ENCODE measurements at places on chromosomes 16 and 17.

DNA sequence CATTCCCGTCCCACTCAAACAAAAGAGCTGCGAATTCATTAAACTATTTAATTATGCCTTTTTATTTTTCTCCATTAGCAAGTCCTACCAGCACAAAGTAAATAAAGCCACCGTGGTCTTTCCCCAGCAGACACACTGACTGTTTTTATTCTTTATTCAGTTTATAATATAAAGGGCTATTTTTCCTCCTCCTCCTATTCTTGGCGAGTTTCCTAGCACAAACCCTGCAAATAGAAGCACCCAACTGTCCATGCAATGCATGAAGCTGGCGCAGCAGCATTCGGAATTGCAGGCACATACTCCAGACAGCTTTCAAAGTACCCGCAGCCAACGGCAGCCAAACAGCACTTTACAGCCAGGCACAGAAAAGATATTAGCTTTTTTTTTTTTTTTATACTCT, 583.4 kb upstream of the PSMD7 start:
- DNase-seq: no peak

DNA sequence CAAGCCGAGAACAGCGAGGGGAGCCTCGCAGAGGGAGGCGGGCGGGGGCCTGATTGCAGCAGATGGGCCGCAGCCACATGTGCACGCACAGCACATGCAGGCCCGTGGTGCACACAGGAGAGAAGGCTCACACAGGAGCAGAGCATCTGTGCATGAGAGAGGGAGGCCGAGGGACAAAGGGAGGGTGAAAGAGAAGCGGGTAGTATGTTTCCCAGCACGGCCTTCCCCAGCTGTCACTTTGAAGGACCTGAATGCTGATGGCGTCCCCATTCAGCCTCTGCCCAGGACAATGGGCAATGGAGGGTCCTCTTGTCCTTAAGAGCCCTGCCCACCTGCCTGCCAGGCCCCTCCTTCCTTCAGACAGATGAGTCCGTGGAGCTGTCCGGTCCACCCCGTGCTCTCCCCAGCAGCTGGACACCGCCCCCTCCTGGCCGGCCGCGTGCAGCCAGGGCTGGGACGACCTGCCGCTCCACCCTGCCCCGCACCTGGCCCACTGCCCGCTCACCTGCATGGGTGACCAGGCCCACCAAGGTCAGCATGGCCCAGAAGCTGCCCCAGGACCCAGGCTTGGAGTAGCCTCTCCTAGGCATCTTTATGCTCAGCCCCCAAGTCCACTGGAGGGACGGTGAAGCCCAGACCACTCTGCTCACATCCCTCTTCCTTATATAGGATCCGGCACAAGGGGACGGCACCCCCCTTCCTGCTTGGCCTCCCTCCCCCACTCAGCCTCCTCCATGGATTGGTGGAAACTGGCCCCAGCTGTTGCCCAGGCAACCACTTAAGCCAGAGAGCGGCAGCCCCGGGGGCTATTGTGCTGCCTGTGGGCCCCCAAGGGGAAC, at the start of gene BTBD17:
TSS of gene BTBD17 (minus strand) at position 639 of the 839 bp plus-strand sequence. CDS start at position 590, 49 bp downstream.
- peak; percentile 24 for DNase-seq

- peak; percentile 67 for DNase-seq
These were observed 1.8 kb downstream of the ZBTB4 start for GRCh38 chr17:7477392-7478275.

DNA sequence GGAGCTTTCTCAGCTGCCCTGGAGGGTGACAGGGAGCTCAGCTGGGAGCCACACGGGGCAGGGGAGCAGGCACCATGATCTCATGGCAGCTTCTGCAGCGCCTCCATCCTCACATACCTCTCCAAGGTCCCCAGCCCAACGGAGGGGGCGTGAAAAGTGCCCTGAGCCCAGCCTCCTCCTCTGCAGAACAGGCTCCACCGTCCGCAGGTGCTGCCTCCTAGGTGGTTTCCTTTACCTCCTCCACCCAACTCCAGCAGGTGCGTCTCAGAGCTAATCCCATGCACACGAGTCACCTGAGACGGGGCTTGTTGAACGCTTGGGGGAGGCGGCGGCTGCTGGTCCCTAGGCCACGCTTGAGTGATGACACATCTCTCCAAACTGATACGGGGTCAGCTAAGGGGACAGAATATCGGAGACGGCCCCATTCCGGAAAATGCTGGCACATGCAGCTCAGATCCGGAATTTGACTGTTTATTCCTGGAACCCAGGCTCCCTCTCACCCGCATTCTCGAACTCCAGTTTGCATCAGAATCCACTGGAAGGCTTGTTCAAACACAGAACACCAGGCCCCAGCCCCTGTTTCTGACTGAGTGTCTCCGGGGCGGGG, 387 bp upstream of the SLC38A8 start:
- no peak for DNase-seq

GRCh38 chr17:77609553-77610517, 348.7 kb upstream of the TNRC6C start:
- peak; percentile 80 for DNase-seq

- DNase-seq: no peak
These were observed 75.8 kb upstream of the MED13 start for GRCh38 chr17:62140836-62141235.

GRCh38 chr17:58317421-58318064, 11.1 kb downstream of the TSPOAP1 start:
- DNase-seq: peak; percentile 87
